ENCODE measurements at places on chromosomes 16 and 17.

GRCh38 chr17:48625495-48626244, 488 bp downstream of the HOXB9 start:
- DNase-seq = no peak

DNA sequence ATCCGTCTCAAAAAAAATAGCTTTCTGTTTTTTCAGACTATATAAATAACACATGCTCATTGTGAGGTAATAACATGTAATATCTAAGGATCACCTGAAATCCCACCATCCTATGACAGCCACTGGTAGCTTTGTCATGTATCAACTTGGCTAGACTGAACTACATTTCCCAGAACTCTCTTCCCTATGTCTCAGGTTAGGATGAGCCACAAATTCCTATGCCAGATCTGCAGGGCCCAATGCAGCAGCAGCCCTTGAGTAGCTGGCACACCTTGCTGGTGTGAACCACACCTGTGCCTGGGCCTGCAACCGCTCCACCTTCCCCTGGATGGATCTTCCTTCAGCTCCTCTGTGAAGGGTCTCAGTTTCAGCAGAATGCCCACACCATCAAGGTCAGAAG, 28.1 kb downstream of the OGFOD1 start:
- DNase-seq = no peak

DNA sequence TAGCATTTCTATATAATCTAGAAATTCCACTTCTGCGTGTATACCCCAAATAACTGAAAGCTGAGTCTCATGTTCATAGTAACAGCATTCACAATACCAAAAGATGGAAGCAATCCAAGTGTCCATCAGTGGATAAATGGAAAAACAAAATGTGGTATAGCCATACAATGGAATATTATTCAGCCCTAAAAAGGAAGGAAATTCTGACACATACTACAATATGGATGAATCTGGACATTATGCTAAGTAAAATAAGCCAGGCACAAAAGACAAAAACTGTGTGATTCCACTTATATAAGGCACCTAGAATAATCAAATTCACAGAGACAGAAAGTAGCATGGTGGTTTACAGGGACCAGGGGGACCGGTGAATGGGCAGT, 20.4 kb downstream of the HOXB1 start:
- no peak for DNase-seq

DNA sequence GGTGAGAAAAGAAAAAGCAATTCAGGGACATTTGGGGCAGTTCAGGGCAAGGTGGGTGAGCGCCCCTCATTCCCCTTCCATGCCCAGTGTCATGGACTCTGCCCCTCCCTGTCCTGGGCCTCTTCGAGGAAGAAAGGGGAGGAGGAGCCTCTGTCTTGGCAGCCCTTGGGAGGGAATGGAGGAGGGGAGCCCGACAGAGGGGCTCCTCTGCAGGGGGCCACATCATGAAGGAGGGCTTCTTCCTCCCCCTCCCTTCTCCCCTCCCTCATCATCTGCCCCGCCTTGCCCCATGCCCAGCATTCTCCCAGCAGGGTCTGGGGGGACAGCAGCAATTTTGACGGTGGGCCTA, 33.2 kb upstream of the TAC4 start:
- no peak for DNase-seq

- no peak for DNase-seq
Measured at GRCh38 chr17:32266389-32267301, 1.0 kb downstream of the RHBDL3 start.

GRCh38 chr16:86903068-86903467, 324.7 kb downstream of the FOXL1 start:
- DNase-seq = no peak

- no peak for DNase-seq
Measured at GRCh38 chr17:82924812-82925211, 85.0 kb upstream of the ZNF750 start.

DNA sequence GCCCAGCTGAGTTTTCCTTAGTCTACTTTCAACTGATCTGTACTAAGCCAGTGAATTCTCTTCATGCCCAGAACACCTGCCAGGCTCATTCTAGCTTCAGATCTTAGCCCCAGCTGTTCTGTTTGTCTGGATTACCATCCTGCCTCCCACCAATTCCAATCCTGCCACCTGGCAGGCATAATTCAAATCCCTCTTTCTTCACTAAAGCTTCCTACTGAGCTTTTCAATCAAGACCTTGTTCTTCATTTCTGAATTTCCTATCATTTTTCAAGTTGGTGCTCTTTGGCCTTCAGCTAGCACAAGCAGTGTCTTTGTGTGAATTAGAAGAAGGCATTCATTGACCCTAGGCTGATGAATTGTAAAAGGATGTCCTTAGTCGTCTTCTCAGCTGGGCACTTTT, 357.6 kb downstream of the UTP18 start:
- no peak for DNase-seq

- DNase-seq = no peak
Measured at GRCh38 chr17:8029121-8029520, 9.7 kb upstream of the ALOX15B start.

DNA sequence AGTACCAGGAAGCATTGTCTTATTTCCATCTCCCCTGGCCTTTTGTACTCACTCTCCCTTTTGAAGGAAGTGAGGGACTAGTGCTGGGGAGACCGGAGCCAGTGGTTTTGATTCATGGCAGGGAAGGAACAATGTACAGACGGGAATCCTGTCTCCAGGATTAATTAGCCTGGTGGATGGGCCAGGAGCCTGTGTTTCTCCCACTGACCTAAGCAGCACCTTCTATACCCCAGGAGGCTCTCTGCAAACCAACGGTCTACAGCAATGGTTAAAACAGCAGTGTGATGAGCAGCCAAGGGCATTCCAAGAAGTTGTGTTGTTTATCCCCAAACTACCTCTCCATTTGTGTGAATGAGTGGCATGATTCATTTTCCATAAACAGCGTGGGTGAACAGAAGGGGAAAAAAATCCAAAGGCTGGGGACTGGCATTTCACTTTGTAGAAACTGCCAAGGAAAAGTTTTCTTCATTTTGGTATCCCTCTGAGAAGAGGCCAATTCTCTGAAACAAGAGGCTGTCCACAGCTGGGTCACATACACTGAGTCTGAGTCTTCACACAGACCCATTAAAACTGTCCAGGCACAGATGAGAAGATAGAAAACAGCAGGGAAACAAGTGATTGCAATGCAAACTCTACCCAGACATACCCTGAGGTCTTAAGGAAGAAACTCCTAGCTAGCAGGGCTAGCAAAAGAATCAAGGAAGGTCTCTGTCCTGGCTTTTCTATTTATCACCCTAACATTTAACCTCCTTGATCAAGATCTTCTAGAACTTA, 18.1 kb downstream of the ANKFN1 start:
- DNase-seq = no peak

- DNase-seq = no peak
Measured at GRCh38 chr16:2912330-2913199, 834 bp downstream of the FLYWCH1 start.

GRCh38 chr16:3074860-3075522, 9.6 kb downstream of the IL32 start:
- no peak for DNase-seq

- no peak for DNase-seq
Measured at GRCh38 chr16:87041286-87041685, 275.9 kb downstream of the C16orf95 start.

GRCh38 chr16:61050547-61050946, 985.7 kb downstream of the CDH8 start:
- no peak for DNase-seq

GRCh38 chr16:27405546-27406451, 3.8 kb downstream of the IL21R start:
- DNase-seq = peak; percentile 55

- DNase-seq = no peak
Measured at GRCh38 chr16:56244612-56245011, 53.3 kb downstream of the GNAO1 start.

- DNase-seq = no peak
Measured at GRCh38 chr16:10103700-10104099, 78.5 kb downstream of the GRIN2A start.

GRCh38 chr16:48949636-48950035, 332.0 kb downstream of the CBLN1 start:
- DNase-seq = no peak

GRCh38 chr16:1026057-1026783, 44.6 kb downstream of the SOX8 start:
- DNase-seq = no peak

GRCh38 chr16:3861808-3862451, 18.6 kb downstream of the CREBBP start:
- DNase-seq = no peak

GRCh38 chr16:46700048-46700447, 10.6 kb downstream of the ORC6 start:
- no peak for DNase-seq

DNA sequence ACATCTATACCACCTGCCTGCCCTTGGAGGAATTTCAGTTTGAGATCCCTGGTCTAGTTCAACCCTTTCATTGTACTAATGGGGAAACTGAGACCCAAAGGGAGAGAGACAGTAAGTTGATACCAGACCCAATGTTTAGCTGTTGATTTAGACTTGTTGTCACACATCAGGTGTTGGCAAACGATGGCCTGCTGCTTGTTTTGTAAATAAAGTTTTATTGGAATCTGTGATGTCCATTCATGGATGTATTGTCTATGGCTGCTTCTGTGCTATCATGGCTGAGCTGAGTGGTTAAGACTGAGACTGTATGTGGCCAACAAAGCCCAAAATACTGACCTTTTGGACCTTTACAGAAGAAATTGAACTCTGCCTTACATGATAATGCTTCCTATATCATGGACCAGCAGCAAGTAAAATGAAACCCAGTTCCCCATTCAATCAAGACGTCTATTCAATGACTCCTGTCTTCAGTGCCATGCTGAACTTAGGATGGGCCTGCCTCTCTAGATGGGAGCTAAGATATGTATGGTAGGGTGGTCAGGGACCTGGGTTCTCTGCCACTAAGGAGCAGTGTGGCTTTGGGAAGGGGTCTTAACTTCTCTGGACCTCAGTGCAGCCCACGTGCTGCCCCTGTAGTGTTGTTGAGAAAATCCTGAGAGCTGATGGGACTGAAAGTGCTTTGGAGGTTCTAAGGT, 111.0 kb downstream of the IRX5 start:
- DNase-seq = no peak

DNA sequence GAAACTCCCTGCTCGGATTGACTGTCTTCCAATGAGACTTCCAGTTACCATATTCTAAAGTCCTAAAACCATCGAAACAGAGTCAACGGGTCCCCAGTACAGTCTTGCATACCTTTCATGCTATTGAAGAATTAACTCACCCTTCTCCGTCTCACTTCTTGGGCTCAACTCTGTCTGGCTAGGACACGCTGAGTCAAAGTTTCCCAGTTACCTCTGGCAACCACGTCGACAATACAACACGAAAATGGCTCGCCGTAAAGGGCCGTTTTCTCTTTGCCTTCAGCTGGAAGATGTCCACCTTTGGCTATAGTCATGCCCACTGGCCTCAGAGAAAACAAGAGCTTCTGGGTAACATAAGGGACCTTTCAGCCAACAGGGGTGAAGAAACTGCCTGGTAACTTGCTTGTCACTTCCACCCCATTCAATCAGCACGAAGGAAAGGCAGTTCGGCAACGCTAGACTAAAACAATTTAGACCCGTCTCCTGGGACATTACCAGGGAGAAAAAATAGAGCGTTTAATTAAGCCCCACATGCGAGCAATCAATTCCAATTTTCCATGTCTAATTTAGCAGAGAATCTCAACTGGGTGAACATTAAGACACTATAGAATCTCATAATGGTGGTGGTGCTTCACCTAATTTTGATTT, 21.5 kb downstream of the KCNG4 start:
- DNase-seq = no peak

Measured in stimulated activated CD8-positive, alpha-beta memory T cell treated with anti-CD3 and anti-CD28 coated beads, Interleukin-7, amount 100 ng/mL, for 24 hours (primary cell).